ENCODE measurements at places on chromosomes 5 and 9.

DNA sequence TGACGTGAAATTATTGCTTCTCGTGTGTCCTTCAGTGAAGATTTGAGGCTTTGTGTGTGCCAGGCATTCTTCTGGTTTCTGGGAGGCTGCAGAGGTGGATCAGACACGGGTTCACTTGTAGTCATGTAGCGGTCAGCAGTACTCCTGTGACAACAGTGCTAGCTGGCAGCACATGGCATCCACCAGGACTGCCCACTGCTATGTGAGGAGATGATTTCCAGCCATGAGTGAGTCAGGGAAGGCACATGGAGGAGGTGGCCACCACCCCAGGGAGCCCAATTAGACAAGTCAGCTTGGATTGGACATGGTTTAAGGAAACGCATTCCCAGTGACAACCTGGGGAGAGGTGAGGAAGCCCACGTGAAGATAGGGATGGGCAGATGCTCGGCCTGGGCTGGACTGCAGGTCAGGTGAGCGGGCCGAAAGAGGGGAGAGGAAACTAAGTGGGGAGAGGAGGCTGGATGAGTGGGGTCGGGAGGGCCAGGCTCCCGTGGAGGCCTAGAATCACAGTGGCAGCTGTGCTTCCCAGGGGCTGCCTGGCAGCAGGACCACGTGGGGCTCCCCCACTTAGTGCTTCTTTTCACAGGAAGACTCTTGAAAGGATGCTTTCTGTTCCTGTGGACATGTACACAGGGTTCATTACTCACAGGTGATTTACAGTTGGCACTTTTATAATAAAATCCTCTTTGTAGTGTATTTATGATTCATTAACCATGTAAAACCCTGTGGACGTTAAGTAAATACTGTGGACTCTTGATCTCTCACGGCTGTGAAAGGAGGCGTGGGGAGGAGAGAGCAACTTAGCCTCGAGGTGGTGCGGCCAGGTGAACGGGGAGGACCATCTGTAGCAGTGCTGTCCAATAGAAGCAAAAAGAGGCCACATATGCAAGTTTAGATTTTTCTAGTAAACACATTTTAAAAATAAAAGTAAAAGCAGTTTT is 80.0 kb upstream of the OTULINL start:
- DNase-seq: no peak

DNA sequence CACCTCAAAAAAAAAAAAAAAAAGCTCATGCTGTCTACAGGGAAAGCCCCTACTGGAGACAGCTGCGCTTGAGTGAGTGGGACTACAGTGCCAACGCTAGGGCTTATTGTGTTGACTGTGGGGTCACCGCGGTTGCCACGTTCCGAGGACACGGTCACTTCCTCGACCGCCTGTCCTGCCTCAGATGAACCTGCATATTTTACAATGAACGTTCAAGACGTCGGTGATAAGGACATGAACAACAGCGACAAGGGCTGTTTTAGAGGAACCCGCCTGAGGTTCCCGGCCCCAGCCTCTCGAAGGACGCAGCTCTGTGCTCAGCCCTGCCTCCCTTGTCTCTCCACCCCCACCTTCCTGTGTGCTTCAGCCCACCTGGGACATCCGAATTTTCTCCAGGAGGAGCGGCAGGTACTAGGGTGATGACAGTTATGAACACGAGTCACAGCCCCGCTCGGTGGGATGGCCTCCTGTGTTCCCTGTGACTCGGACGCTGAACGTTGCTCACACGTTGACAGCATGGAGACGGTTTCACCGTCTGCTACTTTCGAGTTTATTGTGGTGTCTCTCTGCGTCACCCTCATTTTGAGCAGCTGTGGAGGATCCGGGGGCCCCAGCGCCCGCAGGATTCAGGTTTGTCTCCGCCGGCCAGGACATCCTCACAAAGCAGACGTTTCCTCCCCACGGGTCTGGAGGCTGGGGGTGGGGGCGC is 11.3 kb upstream of the DIPK1B start:
- no peak for DNase-seq

- peak; percentile 98 for DNase-seq
Observed at GRCh38 chr5:132215329-132215728, 12.3 kb downstream of the P4HA2 start.

- DNase-seq: peak; percentile 78
Observed at GRCh38 chr5:55691265-55692105, 20.6 kb downstream of the SLC38A9 start.

- DNase-seq: peak; percentile 90
Observed at GRCh38 chr9:35923927-35924763, 14.9 kb downstream of the SPAAR start.

- no peak for DNase-seq
Observed at GRCh38 chr5:86686046-86686445, 68.3 kb downstream of the COX7C start.

GRCh38 chr5:158108177-158108576 is 249.2 kb upstream of the CLINT1 start:
- no peak for DNase-seq

- DNase-seq: no peak
Observed at GRCh38 chr5:65831276-65831675, 95.1 kb upstream of the ERBIN start.
